ENCODE measurements at places on chromosomes 12 and 14.

DNA sequence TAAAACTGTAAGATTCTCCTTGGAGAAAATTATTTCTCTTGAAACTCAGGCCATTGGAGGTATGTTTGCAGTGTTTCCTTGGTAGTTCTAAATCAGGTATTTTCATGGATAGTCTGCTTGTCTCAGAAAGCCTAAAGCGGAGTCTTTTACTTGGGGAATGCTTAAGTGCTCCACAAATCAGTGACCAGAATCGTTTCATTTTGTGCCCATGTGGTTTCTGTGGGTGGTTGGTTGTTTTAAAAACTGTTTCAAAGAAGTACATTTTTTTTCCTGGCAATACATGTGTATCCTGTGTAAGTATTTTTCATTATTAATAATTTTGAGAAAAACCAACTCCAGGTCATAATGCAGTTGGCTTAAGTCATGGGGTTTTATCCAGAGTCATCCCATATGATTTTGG is 33.6 kb downstream of the CCDC91 start:
- DNase-seq = no peak

GRCh38 chr12:5708371-5708770 is 236.7 kb downstream of the ANO2 start:
- no peak for DNase-seq

DNA sequence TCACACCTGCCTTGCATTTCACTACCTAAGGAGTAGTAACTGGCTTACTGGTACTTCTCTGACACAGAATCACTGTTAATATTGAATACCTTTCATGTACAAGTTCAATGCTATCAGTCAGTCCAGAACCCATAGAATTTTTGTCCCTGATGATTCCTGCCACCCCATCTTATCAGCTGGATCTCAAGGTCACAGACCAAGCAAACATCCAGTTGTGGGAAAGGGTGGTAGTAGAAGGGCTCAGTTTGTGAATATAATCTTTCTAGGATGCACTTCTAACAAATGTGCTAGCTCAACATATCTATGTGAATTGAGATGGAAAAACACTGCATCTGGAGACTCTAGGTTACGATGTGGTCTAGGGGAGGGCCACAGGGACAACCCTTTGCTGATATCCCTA is 14.1 kb downstream of the PPP1CC start:
- DNase-seq = no peak

DNA sequence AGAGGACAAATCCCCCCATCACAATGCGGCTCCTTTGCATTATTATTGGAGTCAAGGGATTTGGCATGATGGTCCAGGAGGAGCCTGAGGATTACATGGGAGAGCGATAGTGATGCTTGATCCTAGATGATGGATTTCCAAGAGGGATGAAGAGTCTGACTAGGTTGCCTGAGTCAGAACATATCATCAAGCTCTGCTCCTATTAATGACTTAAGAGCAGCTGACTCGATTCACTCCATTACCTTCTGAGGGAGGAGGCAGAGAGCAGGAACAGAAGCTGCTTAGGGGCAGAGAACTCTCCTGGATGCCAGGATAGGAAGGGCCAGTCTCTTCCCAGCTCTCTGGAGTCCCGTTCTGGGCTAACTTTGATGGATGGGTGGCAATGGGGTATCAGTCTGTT is 54.0 kb upstream of the CISTR start:
- no peak for DNase-seq

All from stimulated activated CD4-positive, alpha-beta T cell treated with anti-CD3 and anti-CD28 coated beads, Interleukin-1b, Interleukin-23, amount 100 ng/mL, for 24 hours (primary cell).